ENCODE measurements at places on chromosomes 16 and 17. TPM values are rescaled to one million over a fixed set of nuclear protein-coding genes. Genes with fewer than 3 reads are reported as not detected.

DNA sequence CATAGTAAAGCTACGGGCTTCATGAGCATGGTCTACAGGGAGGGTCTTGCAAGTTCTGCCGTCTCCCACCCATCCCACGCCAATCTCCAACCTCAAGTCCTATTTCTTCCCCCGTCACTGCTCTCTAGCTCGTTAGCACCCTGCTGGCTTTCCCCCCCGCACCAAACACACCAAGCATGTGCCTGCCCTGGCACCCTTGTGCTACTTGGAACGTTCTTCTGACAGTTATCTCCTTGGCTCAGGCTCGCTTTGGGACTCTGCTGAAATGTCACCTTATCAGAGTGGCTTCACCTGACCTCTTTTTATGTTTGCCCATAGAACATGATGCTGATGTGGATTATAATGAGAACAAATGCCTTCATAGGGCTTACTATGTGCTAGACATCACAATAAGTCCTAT is 21.9 kb downstream of the GLYR1 start:
- H3K4me1 ChIP-seq = no peaks in the 10 kb centered on the region
- no peak overlapping the region for H3K4me3 ChIP-seq
- H3K27me3 ChIP-seq = no peaks in the 10 kb centered on the region

The CES1 gene
- not detected for total RNA-seq

GRCh38 chr16:89847940-89848297 is 19.6 kb downstream of the SPIRE2 start:
- H3K4me3 ChIP-seq = no peak overlapping the region
- no peak for DNase-seq
- H3K4me1 ChIP-seq = peaks cover 8% of the 10 kb centered on the region

GRCh38 chr17:52228823-52229222 is 70.3 kb upstream of the CA10 start:
- DNase-seq = no peak
- peaks cover 7% of the 10 kb centered on the region for H3K4me1 ChIP-seq
- no peaks in the 10 kb centered on the region for H3K27me3 ChIP-seq
- H3K36me3 ChIP-seq = no peaks in the 10 kb centered on the region
- no peak overlapping the region for H3K4me3 ChIP-seq

The TMEM220 gene
- total RNA-seq = 1.6 TPM

- no peak for DNase-seq
- H3K27ac ChIP-seq = no peak overlapping the region
- H3K4me1 ChIP-seq = peaks cover 15% of the 10 kb centered on the region
- H3K36me3 ChIP-seq = peaks cover 8% of the 10 kb centered on the region
- no peak overlapping the region for H3K4me3 ChIP-seq
Observed at GRCh38 chr16:65771707-65772106, 594.8 kb upstream of the CDH5 start.

DNA sequence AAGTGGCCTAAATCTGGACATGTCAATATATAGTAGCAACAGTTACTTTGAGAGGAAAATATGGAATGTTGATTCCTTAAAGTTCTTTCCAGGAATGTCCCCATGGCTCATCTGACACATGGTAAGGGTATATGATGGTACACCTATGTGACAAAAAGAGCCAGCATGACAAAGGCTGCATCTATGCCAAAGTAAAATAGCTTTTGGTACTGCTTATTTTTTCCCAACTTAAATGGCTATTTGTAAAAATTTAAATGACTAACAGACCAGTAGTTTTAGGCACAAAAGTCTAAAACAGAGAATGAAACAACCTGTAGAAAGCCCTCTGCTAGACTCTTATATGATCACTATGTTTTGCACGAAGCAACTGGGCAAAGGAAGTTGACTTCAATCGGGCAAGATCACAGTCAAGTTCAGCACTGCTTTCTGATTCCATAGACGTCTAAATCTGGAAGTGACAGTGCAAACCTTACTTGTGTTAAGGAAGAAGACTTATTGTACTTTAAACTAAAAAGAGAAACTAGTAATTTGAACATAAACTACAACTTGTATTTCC is 135.1 kb downstream of the SKAP1 start:
- H3K27ac ChIP-seq = no peak overlapping the region
- H3K36me3 ChIP-seq = no peaks in the 10 kb centered on the region
- H3K27me3 ChIP-seq = peaks cover 2% of the 10 kb centered on the region
- H3K4me3 ChIP-seq = no peak overlapping the region
- DNase-seq = no peak

- H3K27ac ChIP-seq = no peak overlapping the region
- H3K36me3 ChIP-seq = no peaks in the 10 kb centered on the region
- peaks cover 17% of the 10 kb centered on the region for H3K4me1 ChIP-seq
- no peak overlapping the region for H3K4me3 ChIP-seq
- H3K27me3 ChIP-seq = no peaks in the 10 kb centered on the region
Observed at GRCh38 chr17:72110231-72110941, 10.4 kb upstream of the SOX9 start.

DNA sequence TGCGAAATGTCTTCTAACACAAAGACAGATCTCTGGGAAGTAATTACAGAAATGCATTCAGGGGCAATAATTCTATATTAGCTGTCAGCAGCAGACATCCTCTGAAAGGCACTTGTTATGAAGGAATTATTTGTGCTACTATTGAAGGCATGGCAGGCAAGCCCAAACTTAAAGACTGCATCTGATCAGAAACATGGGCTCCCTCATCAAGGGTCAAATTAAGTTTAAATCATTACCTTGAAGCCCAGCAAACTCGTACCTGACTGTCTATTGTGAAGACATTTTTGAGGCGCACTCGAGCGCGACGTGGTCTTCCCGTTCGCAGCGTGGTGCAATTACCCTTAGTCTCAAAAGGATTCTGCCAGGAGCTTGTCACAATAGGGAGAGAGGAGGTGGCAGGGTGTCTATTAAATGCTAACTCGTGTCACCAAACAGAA is 110.6 kb downstream of the ZNF423 start:
- H3K27me3 ChIP-seq = peaks cover 14% of the 10 kb centered on the region
- no peaks in the 10 kb centered on the region for H3K36me3 ChIP-seq
- no peak overlapping the region for H3K27ac ChIP-seq
- peaks cover 54% of the 10 kb centered on the region for H3K4me1 ChIP-seq
- H3K4me3 ChIP-seq = no peak overlapping the region

- H3K4me3 ChIP-seq = no peak overlapping the region
- H3K27ac ChIP-seq = no peak overlapping the region
- H3K36me3 ChIP-seq = no peaks in the 10 kb centered on the region
- H3K27me3 ChIP-seq = peaks cover 21% of the 10 kb centered on the region
- peak; percentile 86 for DNase-seq
Observed at GRCh38 chr16:85611444-85612190, 1.5 kb upstream of the GSE1 start.

The GP2 gene
- total RNA-seq = not detected

GRCh38 chr16:17101646-17102045 is 369.1 kb downstream of the XYLT1 start:
- no peak overlapping the region for H3K27ac ChIP-seq
- H3K36me3 ChIP-seq = no peaks in the 10 kb centered on the region
- no peak for DNase-seq
- H3K4me3 ChIP-seq = no peak overlapping the region

- H3K27me3 ChIP-seq = no peaks in the 10 kb centered on the region
- H3K4me3 ChIP-seq = no peak overlapping the region
Observed at GRCh38 chr16:9154567-9155410, 63.3 kb downstream of the HAPSTR1 start.

The RUNDC3A gene
- total RNA-seq = 282 TPM

GRCh38 chr17:56441308-56441707 is 152.2 kb upstream of the NOG start:
- no peaks in the 10 kb centered on the region for H3K36me3 ChIP-seq
- H3K27ac ChIP-seq = no peak overlapping the region
- DNase-seq = no peak
- H3K4me3 ChIP-seq = no peak overlapping the region
- H3K4me1 ChIP-seq = peaks cover 2% of the 10 kb centered on the region
- H3K27me3 ChIP-seq = no peaks in the 10 kb centered on the region

DNA sequence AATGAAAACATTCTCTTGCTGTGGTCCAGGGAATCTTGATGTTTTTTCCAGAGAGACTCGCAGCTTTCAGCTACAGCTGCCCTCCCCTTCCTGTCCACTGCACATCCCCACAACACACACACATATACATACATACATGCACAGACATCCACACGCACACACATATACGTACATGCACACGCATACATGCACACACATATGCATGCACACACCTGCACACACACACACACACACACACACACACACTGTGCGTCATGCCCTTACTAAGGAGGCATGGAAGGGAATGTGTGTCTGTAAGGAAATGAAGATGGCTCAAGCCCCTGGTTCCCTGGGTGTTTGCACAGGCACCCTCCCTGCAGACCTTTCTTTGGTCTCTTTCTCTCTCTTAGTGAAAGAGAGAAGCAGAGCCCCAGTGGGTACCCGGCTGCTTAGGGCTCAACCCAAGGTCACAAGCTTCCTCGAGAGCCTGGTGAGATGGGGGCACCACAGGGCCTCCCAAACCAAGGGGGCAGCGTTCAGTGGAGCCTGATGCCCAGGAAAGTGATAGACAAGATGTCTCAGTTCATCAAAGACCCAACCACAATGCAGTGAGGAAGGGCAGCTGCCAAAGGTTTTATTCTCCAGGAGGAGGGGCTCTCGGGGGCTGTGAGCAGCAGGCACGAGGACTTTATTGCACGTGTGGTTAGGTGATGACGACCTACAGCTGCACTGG is 33.3 kb downstream of the TNFRSF13B start:
- H3K4me1 ChIP-seq = peaks cover 13% of the 10 kb centered on the region
- no peak overlapping the region for H3K27ac ChIP-seq

All from glutamatergic neuron (in vitro differentiated cells).